ENCODE measurements at places on chromosomes 4 and X. TPM values are rescaled to one million over a fixed set of nuclear protein-coding genes. Genes with fewer than 3 reads are reported as not detected.

The F11 gene
- total RNA-seq: not detected

DNA sequence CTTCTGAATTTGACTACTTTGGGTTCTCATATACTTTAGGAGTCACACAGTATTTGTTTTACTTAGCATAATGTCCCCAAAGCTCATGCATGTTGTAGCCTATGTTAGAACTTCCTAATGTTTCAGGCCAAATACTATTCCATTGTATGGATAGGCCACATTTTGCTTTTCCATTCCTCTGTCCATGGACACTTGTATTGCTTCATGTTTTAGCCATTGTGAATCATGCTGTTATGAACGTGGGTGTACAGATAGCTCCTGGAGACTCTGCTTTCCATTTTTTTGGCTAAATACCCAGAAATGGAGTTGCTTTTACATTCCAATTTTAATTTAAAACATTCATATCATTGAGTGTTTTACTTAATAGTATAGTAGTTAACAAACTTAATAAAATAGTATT, 54.5 kb downstream of the HTT start:
- peaks cover 74% of the 10 kb centered on the region for H3K36me3 ChIP-seq
- H3K27me3 ChIP-seq: no peaks in the 10 kb centered on the region
- no peaks in the 10 kb centered on the region for H3K4me1 ChIP-seq
- no peak overlapping the region for H3K4me3 ChIP-seq

The CPEB2 gene
- total RNA-seq: 17.6 TPM

The ZMAT1 gene
- 38.4 TPM for total RNA-seq

GRCh38 chrX:22740836-22741235, 258.9 kb upstream of the DDX53 start:
- H3K27ac ChIP-seq: no peak overlapping the region
- H3K4me1 ChIP-seq: no peaks in the 10 kb centered on the region
- no peak overlapping the region for H3K4me3 ChIP-seq
- no peak for DNase-seq
- H3K36me3 ChIP-seq: no peaks in the 10 kb centered on the region

DNA sequence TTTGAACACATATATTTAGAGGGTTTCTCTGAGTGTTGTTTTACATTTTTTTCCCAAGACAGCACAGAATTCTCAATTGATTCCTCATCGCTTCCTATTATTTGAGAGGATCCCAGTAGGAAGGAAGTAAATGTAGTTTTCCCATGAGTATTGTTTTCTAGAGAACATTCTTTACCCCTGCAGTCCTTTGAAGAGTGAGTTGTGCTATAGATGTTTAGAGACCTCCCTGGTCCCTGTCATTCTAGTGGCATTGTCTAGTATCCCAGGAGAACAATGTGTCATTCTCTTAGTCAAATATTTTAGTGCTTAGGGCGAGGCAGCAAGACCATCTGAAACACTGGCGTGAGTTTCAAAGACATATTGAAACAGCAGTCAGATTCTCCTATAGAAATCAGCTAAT, 32.5 kb downstream of the SORBS2 start:
- H3K27me3 ChIP-seq: peaks cover under 1% of the 10 kb centered on the region
- H3K27ac ChIP-seq: no peak overlapping the region
- H3K4me1 ChIP-seq: no peaks in the 10 kb centered on the region
- H3K4me3 ChIP-seq: no peak overlapping the region
- H3K36me3 ChIP-seq: no peaks in the 10 kb centered on the region

The CSN3 gene
- not detected for total RNA-seq

DNA sequence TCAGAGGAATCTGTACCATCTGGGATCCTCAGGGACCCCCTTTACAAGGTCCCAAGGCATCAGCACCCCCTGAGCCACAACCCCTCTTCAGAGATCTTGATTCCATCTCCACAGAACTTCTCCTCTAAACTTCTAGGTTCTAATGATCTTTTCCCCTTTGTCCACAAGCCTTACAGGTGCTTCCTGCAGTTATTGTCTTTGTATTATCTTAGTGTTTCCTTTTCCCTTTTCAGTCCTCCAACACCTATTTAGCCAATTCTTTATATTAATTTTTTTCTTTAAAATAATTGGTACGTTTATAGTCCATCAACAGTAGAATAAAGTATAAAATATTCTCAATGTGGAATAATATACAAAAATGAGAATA, 35.2 kb upstream of the FAM241A start:
- no peaks in the 10 kb centered on the region for H3K36me3 ChIP-seq
- no peak overlapping the region for H3K27ac ChIP-seq
- no peaks in the 10 kb centered on the region for H3K4me1 ChIP-seq
- H3K27me3 ChIP-seq: no peaks in the 10 kb centered on the region

The CFAP99 gene
- not detected for total RNA-seq

DNA sequence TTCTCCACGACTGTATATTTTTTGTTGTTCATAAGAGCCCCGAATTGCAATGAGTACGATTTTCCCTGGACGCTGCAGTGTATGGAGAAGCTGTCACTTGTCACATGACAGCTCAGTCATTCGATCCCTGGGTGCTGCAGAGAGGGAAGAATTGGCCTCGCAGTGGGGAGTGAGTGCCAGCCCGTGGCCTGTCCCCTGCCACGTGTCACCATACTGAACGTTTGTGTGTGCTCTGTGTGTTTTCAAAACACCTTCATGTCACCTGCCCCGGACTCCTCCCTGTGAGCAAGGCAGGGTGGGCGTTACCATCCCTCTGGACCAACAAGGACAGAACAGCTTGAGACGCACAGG, 77.9 kb downstream of the TBL1X start:
- no peaks in the 10 kb centered on the region for H3K4me1 ChIP-seq
- no peaks in the 10 kb centered on the region for H3K36me3 ChIP-seq
- H3K27me3 ChIP-seq: no peaks in the 10 kb centered on the region
- no peak for DNase-seq
- H3K4me3 ChIP-seq: no peak overlapping the region

The SSX3 gene
- not detected for total RNA-seq

- no peaks in the 10 kb centered on the region for H3K36me3 ChIP-seq
- H3K4me1 ChIP-seq: no peaks in the 10 kb centered on the region
- no peak overlapping the region for H3K27ac ChIP-seq
- no peak for DNase-seq
- no peak overlapping the region for H3K4me3 ChIP-seq
Observed at GRCh38 chr4:124637321-124637720, 75.2 kb downstream of the ANKRD50 start.

DNA sequence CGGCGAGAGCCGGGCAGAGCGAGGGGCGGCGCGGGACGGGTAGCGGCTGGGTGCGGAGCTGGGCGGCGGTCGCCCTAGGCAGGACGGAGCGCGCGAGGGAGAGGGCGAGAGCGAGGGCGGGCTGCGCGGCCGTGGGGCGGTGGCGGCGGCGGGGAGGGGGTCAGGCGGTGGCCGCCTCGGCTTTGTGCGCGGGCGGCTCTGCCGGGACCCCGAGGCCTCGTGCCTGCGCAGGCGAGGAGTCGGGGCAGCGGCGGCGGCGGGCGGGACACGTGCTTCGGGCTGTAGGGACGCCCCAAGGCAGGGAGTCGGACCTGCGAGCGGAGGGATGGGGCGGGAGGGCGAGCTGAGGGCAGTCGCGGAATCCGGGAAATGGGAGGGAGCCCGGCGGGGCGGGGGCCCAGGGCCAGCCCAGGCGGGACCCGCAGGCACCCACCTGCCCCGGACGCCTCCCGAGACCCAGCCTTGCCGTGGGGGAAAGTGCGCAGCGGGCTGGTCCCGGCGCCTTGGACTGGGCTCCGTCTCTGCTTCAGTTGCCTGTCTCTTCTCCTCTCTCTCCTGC, 465 bp downstream of the BMPR1B start:
- H3K27me3 ChIP-seq: peaks cover 24% of the 10 kb centered on the region
- H3K4me3 ChIP-seq: no peak overlapping the region
- no peak for DNase-seq
- no peaks in the 10 kb centered on the region for H3K36me3 ChIP-seq
- no peak overlapping the region for H3K27ac ChIP-seq

DNA sequence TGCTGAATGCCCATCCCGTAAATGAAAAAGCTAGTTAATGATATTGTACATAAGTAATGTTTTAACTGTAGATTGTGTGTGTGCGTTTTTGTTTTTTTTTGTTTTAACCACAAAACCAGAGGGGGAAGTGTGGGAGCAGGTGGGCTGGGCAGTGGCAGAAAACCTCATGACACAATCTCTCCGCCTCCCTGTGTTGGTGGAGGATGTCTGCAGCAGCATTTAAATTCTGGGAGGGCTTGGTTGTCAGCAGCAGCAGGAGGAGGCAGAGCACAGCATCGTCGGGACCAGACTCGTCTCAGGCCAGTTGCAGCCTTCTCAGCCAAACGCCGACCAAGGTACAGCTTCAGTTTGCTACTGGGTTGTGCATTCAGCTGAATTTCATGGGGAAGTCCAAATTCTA, at the start of gene SPP1:
Gene SPP1, plus strand, starts transcription at position 249 of the 400 bp plus-strand sequence. CDS start 1,182 bp downstream, outside the sequence.
- H3K27ac ChIP-seq: no peak within 1 kb of the TSS
- H3K36me3 ChIP-seq: no peaks in the 10 kb centered on the region
- H3K4me3 ChIP-seq: no peak within 1 kb of the TSS
- DNase-seq: peak; percentile 21
- peaks cover 4% of the 10 kb centered on the region for H3K27me3 ChIP-seq

DNA sequence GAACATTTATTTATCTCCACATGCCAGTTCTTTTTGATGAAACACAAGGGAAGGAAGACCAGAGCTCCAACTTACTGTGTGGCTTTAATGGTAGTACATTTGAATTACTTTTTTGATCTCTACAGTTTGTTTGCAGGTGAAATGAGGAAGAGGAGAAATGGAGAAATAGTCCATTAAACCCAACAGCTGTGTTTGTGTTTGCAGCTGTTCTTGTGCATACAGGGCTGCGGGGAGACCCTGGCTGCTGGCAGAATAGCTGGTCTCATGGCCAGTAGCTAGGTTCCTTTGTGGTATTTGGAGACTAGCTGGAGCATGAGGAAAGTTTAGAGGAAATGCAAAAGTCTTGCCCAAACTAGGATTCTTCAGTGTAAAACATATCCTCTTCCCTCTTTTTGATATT, 374.8 kb downstream of the GPAT3 start:
- H3K36me3 ChIP-seq: no peaks in the 10 kb centered on the region
- H3K4me3 ChIP-seq: no peak overlapping the region
- no peak overlapping the region for H3K27ac ChIP-seq

DNA sequence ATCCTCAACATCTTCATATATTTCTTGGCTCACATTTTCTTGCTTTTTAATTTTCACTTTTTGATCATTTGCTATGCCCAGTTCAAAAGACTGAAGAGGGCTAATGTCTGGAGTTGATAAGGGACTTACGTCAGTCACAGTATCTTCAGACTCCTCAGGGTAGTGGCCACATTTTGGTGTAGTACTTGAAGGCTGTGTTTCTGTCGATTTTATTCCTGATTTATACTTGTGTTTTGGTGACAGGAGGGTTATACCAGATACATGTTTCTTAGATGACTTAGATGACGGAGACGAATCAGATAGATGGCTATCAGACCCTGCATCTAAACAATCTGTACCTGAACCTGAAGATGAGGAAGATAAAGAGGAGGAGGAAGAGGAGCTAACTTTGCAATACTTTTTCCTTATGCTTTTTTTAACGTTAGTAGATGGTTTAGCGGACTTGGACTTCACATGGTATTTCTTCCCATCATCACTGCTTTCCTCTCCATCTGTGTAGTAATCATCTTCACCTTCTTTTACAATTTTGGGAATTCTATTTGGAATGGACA, 13.4 kb downstream of the CFAP97 start:
- DNase-seq: no peak
- H3K4me3 ChIP-seq: no peak overlapping the region
- H3K36me3 ChIP-seq: peaks cover 24% of the 10 kb centered on the region
- H3K27me3 ChIP-seq: no peaks in the 10 kb centered on the region
- H3K27ac ChIP-seq: no peak overlapping the region

GRCh38 chrX:154779261-154779660, 16.6 kb downstream of the DKC1 start:
- no peak overlapping the region for H3K4me3 ChIP-seq
- H3K4me1 ChIP-seq: peaks cover 5% of the 10 kb centered on the region
- no peak for DNase-seq
- H3K36me3 ChIP-seq: peaks cover 35% of the 10 kb centered on the region
- no peaks in the 10 kb centered on the region for H3K27me3 ChIP-seq
- H3K27ac ChIP-seq: no peak overlapping the region

The IQSEC2 gene
- total RNA-seq: 0.94 TPM

The GEMIN8 gene
- 20.6 TPM for total RNA-seq

DNA sequence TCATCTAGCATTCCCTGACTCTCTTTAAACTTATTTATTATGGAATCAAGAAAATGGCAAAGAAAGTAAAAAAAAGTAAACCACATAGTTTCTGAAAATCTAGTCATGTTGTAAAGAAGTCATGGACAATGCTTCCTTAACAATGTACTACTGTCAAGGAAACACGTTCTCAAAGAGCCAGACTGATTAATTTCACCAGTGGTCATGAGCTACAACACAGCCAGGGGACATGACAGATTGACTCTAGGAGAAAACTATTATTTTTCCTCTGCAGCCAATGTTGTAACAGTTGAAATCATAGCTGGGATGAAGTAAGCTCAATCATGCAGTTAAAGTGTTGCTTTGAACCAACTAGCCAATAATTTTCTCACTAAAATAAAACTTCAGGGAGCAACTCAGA, 109.2 kb downstream of the MAPK10 start:
- H3K36me3 ChIP-seq: no peaks in the 10 kb centered on the region
- no peaks in the 10 kb centered on the region for H3K27me3 ChIP-seq
- no peak overlapping the region for H3K4me3 ChIP-seq
- no peak overlapping the region for H3K27ac ChIP-seq

DNA sequence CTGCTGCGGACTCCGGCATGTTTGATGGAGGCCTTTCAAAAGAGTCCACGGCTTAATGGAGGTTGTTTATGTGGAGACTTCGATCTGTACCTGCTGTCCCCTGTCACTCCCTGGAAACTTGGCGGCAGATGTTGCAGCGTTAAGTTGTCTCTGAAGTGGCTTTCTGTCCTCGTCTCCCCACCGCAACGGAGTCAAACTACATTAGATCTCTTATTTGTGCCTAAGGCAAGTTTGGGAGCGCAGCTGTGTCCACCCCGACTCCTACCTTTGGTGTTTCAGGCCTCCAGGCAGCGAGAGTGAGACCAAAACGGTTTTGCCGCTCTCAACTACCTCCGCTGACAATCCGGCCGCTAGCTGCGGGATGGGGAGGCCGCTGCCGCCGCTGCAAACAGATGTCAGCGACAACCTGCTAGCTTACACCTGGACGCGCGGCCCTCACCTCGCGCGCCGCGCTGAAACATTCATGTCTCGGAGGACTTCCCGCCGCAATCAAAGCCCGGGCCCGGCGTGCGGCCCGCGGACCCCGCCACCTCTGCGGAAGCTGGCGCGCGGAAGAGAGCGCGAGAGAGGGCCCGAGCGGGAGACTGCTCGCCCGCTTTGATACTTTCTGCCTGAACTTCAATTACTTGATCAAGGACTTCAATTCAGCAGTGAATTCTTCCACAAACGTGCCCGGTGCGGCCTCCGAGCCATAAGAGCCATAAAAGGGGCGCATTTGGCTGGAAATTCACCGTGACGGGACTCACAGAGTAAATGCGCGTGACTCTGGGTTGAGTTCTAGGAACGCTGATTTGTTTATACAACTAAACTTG, 108.4 kb downstream of the ANTXR2 start:
- H3K4me1 ChIP-seq: no peaks in the 10 kb centered on the region
- no peak overlapping the region for H3K4me3 ChIP-seq
- DNase-seq: no peak
- peaks cover 10% of the 10 kb centered on the region for H3K36me3 ChIP-seq

- no peaks in the 10 kb centered on the region for H3K27me3 ChIP-seq
- no peak overlapping the region for H3K4me3 ChIP-seq
- H3K4me1 ChIP-seq: no peaks in the 10 kb centered on the region
- no peak overlapping the region for H3K27ac ChIP-seq
- no peak for DNase-seq
Observed at GRCh38 chr4:98615991-98616390, 42.4 kb downstream of the TSPAN5 start.

All from B cell (primary cell).